CD4-positive, alpha-beta T cell treated with Interleukin-6 at 100 ng/mL for 8 hours (primary cell): ENCODE measurements at places on chromosomes 7 and 10.

DNA sequence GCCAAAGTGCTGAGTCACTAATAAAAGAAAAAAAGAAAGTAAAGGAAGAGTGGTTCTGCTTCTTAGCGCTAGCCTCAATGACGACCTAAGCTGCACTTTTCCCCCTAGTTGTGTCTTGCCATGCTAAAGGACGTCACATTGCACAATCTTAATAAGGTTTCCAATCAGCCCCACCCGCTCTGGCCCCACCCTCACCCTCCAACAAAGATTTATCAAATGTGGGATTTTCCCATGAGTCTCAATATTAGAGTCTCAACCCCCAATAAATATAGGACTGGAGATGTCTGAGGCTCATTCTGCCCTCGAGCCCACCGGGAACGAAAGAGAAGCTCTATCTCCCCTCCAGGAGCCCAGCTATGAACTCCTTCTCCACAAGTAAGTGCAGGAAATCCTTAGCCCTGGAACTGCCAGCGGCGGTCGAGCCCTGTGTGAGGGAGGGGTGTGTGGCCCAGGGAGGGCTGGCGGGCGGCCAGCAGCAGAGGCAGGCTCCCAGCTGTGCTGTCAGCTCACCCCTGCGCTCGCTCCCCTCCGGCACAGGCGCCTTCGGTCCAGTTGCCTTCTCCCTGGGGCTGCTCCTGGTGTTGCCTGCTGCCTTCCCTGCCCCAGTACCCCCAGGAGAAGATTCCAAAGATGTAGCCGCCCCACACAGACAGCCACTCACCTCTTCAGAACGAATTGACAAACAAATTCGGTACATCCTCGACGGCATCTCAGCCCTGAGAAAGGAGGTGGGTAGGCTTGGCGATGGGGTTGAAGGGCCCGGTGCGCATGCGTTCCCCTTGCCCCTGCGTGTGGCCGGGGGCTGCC, at the start of gene IL6:
IL6 (plus strand) TSS at position 294 of the 807 bp plus-strand sequence; CDS start at position 357, 63 bp downstream.
- peak; percentile 9 for DNase-seq

DNA sequence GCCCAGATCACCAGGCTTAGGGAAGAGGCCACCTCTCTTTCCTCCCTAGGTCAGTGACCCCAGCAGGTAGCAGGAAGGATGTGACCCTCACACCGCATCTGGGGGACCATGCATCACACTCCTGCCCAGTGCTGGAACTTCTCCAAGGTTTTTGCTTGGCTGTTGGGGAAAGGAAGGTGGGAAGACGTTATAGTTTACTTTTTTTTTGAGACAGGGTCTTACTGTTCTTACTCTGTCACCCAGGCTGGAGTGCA, 8.6 kb downstream of the ZCCHC24 start:
- DNase-seq, result no peak

DNA sequence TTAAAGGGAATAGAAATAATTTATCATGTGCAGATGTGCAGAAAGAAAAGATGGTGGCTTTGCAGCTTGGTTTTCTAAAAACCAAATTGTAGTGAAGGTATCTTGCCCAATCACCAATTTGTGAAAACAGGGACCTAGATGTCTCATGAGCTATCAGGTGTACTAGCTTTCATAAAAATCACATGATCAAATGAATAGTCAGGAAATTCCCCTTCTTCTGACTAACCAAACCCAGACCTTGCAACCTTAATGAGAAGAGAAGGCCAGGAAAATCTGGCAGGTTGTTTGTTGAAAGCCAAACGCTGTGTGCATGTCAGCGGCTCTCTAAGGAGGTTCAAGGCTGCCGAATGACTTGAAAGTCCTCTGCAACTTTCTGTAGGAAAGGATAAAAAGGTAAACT, 304.4 kb upstream of the NRP1 start:
- DNase-seq, result no peak

DNA sequence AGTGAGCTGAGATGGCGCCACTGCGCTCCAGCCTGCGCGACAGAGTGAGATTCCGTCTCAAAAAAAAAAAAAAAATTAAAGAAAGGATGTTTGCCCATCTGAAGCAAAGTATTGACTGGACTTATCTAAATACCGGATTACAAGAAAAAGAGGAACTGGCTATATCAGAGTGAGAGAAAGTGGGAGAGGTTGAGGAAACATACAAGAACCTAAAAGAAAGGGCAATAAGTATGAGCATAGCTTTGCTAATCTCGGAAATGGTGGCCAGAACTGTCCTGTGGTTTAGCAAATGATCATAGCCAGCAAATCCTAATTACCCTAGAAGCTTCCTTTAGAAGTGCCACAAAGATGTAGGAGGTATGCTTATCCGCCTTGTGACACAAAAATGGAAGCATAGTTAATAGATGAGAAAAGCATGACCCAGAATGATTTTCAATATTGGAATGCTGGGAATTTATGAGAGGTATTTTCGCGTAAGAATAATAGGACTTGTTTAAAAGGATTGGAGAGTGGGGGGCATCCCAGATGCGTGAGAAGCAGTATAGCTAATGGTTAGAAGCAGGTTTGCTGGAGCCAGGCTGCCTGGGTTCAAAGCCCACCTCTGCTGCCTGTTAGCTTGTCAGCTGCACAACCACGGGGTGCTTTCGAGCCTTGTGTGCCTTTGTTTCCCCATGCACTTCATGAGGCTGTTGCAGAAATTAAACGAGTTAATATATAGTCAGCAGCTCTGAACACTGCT, 1.2 kb upstream of the GTPBP4 start:
- no peak for DNase-seq

DNA sequence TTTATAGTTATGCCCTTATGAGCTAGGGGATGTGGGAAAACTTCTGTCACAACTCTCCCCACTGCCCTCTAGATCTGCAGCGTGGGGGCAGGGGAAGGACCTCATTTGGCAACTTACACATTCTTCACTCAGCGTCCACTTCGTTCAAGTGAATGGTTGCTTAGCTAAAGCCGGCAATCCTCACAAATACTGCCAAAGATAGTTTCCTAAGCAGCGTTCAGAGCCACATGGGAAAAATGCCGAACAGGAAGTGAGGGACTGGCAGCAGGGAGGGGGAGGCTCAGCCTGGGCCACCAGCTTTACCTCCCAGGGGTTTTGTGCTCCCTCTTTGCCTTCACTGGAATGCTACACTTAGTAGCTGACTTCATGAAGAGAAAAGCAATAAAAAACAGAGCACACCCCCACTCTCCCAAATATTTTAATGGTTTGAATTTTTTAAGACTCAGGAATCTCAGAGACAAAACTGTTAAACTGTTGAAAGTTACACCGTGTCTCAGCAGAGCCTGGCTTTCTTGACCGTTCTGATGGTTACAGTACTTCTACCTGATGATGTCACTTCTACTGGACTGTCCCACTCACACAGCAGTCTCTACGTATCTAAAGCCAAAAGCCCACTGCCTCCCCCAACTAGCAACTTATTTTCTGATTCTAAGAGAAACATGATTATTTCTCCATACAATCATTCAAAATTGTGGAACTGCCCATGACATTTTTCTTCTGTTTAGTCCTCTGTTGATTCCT, 10.4 kb downstream of the GRM3 start:
- DNase-seq, result no peak

GRCh38 chr10:71042216-71042615, 153.9 kb upstream of the PCBD1 start:
- no peak for DNase-seq

- DNase-seq, result no peak
Measured at GRCh38 chr7:132109769-132110168, 466.5 kb downstream of the PLXNA4 start.
